RKO (cell line): ENCODE measurements at places on chromosomes 2 and 18.

- DNase-seq = no peak
Measured at GRCh38 chr2:6966446-6966940, 49.3 kb downstream of the RNF144A start.

DNA sequence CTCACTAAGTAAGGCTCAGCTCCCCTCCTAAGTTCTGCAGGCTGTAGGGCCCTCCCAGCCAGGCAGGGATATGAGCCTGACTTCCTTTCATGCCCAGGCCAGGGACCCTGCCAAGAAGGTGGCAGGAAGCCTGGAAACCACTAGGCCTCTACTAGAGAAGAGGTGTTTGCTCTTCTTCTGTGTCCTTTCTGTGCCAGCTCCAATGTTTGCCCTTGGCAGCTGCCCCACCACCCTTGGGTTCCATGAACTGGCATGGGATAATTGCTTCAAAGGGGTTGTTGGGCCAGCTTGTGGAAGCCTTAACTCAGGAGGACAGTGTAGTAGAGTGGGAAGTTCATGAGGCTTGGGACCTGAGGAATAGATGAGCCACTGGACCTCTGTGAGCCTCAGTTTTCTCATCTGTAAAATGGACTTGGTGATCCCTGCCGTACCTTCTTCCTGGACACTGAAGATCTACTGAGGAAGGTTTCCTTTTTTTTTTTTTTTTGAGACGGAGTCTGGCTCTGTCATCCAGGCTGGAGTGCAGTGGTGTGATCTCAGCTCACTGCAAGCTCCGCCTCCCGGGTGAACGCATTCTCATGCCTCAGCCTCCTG lies 3.9 kb downstream of the SLC35F6 start:
- DNase-seq = no peak

DNA sequence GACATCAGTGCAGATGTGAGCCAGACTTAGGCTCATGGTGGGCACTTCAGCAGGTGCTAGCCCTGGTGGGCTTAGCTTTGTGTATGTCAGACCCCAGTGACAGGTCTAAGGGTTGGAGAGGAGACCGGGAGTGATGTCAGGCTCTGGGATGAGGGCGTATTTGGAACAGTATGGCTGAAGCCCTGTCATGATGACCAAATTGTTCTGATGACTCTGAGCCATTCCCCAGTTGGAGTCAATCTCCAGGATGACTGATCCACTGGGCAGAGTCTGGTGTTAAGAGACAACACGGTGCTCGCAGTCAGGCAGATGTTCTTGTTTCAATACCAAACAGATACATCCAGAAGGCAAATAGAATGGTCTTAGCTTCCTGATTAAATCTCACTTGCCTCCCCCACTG lies 241.5 kb downstream of the SOX11 start:
- no peak for DNase-seq

DNA sequence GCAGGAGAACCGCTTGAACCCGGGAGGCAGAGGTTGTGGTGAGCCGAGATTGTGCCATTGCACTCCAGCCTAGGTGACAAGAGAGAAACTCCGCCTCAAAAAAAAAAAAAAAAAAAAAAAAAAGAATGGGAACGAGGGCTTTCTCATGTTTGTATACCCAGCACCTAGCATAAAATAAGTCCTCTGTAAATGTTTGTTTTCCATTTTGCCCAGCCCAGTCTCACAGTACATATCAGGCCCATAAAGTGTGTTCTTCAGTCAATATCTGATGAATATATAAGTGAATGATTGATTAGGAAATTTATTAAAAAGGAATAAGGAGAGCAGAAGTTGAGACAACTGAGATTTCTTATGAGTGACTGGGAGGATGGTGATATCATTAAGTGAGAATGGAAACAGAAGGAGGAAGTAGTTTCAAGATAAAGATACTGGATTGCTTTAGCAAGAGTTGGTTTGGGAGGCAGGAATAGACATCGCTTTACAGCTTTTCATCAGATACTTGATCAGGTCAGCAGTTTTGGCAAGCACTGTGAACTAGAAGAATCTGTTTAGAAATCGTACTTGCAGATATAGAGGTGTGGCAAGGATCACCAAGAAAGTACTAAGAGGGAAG lies 327.5 kb downstream of the KIAA1328 start:
- no peak for DNase-seq

- no peak for DNase-seq
Measured at GRCh38 chr18:61756244-61756643, 136.6 kb downstream of the RNF152 start.

- DNase-seq = no peak
Measured at GRCh38 chr2:18525236-18525635, 35.2 kb downstream of the RDH14 start.

- no peak for DNase-seq
Measured at GRCh38 chr2:86238354-86238753, 39.1 kb downstream of the MRPL35 start.

DNA sequence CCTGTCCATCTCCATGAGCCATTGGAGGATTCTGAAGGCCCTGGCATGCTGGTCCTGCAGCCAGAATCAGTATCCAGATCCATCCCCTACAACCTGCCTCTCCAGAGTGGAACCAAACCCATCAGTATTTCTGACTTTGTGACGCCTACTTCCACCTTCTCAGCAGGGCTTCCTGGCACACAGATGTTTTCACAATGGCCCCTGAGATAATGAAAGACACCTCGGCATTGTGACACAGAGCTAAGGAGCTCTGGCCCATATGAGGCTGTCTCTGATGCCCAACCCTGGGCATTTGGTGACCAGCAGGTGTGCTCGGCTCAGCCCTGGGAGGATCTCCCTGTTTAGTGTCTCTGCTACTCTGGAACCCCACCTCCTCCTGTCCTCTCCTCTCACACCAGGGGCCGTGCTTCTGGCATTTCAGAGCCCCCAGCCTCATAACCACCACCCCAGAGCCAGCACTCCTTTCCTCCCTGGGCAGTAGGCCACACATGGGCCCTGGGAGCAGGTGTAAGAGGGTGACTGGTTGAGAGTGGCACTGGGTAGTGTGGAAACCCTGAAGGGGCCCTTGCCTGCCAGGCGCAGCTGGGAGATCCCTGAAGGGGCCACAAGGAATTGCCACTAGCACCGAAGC lies 38.2 kb downstream of the FOSL2 start:
- no peak for DNase-seq

- DNase-seq = peak; percentile 54
Measured at GRCh38 chr2:186862869-186863709, 14.1 kb upstream of the ZSWIM2 start.
